Putamen (tissue), 1 donor: ENCODE measurements at places on chromosomes 3 and 15.

DNA sequence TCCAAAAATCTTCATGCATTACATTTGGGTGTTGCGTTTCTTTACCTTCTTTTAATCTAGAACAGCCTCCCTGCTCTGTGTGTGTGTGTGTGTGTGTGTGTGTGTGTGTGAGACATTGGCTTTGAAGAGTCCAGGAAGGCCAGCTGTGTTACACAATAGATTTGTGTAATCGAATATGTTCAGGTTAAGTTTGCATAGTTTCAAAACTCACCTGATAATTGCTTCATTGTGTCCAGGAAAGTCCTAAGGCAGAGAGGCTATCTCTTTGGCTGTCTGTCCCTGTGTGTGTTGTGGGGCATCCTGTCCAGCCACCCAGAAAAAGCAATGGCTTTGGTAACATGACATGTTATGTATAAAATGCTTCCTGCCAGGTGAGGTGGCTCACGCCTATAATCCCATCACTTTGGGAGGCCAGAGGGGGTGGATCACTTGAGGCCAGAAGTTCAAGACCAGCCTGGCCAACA, 37.5 kb downstream of the ZNF710 start:
- DNase-seq = no peak

DNA sequence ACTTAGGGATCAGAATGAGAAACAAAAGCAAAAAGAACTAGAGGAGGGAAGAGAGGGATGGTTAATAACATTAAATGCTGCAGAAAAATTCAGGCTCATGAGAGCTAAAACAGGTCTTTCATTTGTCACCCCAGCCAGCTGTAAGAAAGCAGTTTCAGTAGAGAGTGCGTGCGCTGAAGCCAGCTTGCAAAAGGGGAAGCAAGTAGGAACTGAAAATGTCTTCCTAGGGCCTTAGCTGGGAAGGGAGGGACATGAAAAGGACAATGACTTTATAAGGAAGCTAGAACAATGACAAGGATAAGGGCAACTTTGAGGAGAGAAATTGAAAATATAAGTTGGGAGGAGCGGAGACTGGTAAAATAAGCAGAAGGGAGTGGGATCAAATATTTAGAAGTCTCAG, 3.1 kb downstream of the CIAO2A start:
- DNase-seq = no peak

GRCh38 chr3:64163019-64163754, 62.1 kb downstream of the PRICKLE2 start:
- DNase-seq = no peak

- no peak for DNase-seq
Measured at GRCh38 chr3:52325686-52326085, 9.6 kb downstream of the DNAH1 start.

DNA sequence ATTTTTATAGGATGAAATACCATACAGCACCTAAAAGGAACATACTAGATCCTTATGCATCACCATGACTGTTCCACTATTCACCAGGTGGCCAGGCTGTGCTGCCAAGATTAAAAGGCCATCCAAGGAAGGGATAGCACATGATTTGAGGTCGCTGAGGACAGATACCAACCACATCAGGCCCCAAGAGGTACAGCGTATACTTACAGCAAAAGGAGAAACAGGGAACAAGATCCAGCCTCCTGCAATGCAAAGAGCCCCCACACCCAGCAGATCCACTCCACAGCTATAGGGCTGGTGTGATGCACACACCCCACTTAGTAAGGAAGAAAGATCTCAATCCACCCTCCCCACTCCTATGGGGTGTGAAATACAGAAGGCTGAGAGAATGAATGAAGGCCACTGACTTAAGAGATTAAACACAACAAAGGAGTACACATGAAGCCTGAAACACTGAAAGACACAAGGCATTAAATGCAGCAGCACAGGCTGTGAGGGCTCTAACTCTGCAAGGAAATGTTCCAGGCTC, 32.0 kb upstream of the ZNF445 start:
- no peak for DNase-seq

GRCh38 chr15:76252249-76252648, 59.0 kb downstream of the ETFA start:
- no peak for DNase-seq

DNA sequence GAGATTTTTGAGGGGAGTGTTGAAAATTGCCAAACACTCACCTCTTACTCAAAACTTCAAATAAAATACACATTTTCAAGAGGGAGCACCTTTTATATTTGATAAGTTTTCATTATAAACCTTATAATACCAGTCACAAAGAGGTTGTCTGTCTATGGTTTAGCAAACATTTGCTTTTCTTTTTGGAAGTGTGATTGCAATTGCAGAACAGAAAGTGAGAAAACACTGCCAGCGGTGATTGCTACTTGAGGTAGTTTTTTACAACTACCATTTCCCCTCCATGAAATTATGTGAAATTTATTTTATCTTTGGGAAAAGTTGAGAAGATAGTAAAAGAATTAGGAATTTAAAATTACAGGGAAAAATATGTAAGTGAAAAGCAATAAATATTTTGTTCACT, 20.1 kb downstream of the DIPK2A start:
- no peak for DNase-seq

DNA sequence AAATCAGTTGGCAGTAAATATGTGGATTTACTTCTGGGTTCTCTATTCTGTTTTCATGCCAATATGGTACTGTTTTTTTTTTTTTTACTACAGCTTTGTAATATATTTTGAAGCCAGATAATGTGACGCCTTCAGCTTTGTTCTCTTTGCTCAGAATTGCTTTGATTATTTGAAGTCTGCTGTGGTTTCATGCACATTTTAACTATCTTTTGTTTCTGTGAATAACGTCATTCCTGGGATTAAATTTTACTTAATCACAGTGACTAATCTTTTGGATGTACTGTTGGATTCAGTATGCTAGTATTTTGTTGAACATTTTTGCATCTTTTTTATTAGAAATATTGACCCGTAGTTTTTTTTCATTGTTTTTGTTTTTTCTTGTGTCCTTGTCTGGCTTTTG, 576.5 kb downstream of the ZNF385D start:
- no peak for DNase-seq
